ENCODE measurements at places on chromosomes 16 and 17. TPM values are rescaled to one million over a fixed set of nuclear protein-coding genes. Genes with fewer than 3 reads are reported as not detected.

VWA3A gene
- total RNA-seq = not detected

CCDC92B gene
- total RNA-seq = 0.07 TPM

SLC5A10 gene
- total RNA-seq = not detected

C16orf95 gene
- 23.4 TPM for total RNA-seq

ASGR1 gene
- 1.5 TPM for total RNA-seq

SLC6A4 gene
- not detected for total RNA-seq

TMEM238L gene
- not detected for total RNA-seq

NPIPB9 gene
- 0.91 TPM for total RNA-seq

WSCD1 gene
- total RNA-seq = 0.86 TPM

UNC119 gene
- total RNA-seq = 48.6 TPM

MT4 gene
- not detected for total RNA-seq

EARS2 gene
- total RNA-seq = 23.7 TPM

SOX9 gene
- total RNA-seq = not detected

LGALS9B gene
- not detected for total RNA-seq

ZNF205 gene
- total RNA-seq = not detected

KCNJ12 gene
- total RNA-seq = not detected

CCL4L2 gene
- 1.0 TPM for total RNA-seq

CACNG3 gene
- not detected for total RNA-seq

CSHL1 gene
- total RNA-seq = not detected

KRT20 gene
- not detected for total RNA-seq

ATP1B2 gene
- total RNA-seq = 0.14 TPM

PHB1 gene
- 404 TPM for total RNA-seq

PPP1R27 gene
- total RNA-seq = not detected

CES1 gene
- not detected for total RNA-seq

PLEKHH3 gene
- total RNA-seq = 0.77 TPM

ADAM11 gene
- total RNA-seq = 0.17 TPM

CBFB gene
- total RNA-seq = 79.6 TPM

MYO15A gene
- total RNA-seq = 0.40 TPM
